ENCODE measurements at places on chromosomes 7 and 10. TPM values are rescaled to one million over a fixed set of nuclear protein-coding genes. Genes with fewer than 3 reads are reported as not detected.

The CPA4 gene
- total RNA-seq = not detected

The ASZ1 gene
- total RNA-seq = not detected

The DLX5 gene
- total RNA-seq = not detected

The SH2D4B gene
- total RNA-seq = not detected

The OR9A2 gene
- total RNA-seq = not detected

The GAD2 gene
- total RNA-seq = not detected

The ETV1 gene
- 2.8 TPM for total RNA-seq

The TFPI2 gene
- total RNA-seq = 0.37 TPM

The SIRT1 gene
- 14.3 TPM for total RNA-seq

The MOGAT3 gene
- 62.4 TPM for total RNA-seq

The MBLAC1 gene
- 2.7 TPM for total RNA-seq

The VSIR gene
- total RNA-seq = 50.5 TPM

The CDHR1 gene
- total RNA-seq = 63.7 TPM

The GSTK1 gene
- 290 TPM for total RNA-seq

The EIF5AL1 gene
- total RNA-seq = 0.09 TPM

The IKZF1 gene
- total RNA-seq = 5.6 TPM

The PRLHR gene
- not detected for total RNA-seq

The RBM28 gene
- 19.6 TPM for total RNA-seq

The PITRM1 gene
- total RNA-seq = 52.2 TPM

The HMX2 gene
- 0.18 TPM for total RNA-seq

The FOXP2 gene
- 21.1 TPM for total RNA-seq

The SPAM1 gene
- total RNA-seq = not detected

The THSD7A gene
- total RNA-seq = 1.7 TPM

The CPA5 gene
- total RNA-seq = not detected

The CYP26A1 gene
- not detected for total RNA-seq

The ABCB1 gene
- total RNA-seq = 259 TPM

The CALML5 gene
- total RNA-seq = not detected

The LAMB1 gene
- 132 TPM for total RNA-seq

The MYO1G gene
- total RNA-seq = 2.6 TPM

The CFTR gene
- 133 TPM for total RNA-seq

The CPN1 gene
- not detected for total RNA-seq

The FAM25G gene
- total RNA-seq = 2.7 TPM

The GPER1 gene
- 7.2 TPM for total RNA-seq
